ENCODE measurements at places on chromosomes 5 and 9.

DNA sequence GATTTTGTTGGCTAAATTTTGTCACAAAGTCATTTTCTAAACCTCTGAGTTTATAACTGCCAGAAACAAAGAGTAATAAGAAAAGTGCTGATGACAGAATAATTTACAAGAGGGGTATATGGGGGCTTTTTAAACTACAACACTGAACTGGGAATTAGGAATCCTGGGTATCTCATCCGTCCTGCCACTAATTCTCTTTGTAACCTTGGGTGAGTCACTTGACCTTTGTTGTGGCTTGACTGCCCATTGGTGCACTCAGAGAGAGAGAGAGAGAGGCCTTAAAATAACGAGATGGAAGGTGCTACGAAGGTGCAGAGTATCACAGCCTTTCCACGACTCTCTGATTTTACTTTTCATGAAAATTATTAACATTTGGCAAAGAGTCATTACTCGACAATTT is 130.3 kb upstream of the CNTLN start:
- DNase-seq, result no peak

DNA sequence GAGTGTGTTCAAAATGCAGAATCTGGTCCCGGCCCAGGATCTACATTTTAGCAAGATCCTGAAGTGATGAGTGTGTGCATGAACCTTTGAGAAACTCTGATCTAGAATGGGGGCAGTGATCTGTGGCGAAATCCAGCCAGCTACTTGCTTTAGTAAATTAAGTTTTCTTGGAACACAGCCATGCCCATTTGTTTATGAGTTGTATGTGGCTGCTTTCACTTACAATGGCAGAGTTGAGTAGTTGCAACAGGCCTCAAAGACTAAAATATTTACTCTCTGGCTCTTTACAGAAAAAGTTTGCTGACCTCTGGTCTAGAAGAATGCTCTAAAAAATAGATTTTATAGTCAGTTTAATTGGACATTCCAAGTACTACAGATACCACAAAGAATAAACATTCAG is 588.3 kb downstream of the BNC2 start:
- no peak for DNase-seq

DNA sequence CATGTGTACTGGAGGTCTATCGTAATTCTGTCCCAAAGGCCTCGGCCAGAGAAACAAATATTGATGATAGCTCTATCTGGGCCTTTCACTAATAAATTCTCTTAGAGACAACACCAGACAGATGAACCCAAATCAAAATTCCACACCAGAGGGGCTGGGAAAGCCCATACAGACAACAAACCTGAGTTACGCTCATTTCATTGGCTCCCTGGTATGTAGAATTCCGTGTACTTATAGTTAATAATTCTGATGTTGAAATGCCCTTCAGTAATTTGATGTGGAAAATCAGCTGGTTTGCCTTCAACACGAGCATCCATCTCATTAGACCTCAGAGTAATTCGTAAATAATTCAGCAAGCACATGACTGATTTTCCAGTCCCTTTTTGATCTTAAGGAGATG is 53.2 kb downstream of the FRMD3 start:
- no peak for DNase-seq

GRCh38 chr5:332843-333242 is 11.3 kb downstream of the AHRR start:
- DNase-seq, result no peak

DNA sequence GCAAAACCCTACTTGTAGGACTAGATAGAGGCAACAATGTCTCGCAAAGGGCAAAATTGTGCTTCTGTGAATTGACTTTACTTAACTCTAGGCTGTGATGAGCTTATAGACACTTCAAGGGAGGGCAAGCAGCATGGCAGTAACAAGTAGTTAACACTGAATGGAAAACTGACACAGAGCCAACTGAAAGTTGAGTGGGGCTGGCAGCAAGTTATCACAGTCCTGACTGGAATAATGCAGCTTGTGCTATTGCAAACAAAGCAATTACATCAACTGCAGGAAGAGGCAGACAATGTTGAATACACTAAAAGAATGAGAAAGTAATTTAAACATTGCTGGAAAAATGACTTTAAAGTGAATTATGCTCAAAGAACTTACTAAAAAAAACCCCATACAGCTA is 62.2 kb downstream of the RNF38 start:
- no peak for DNase-seq

GRCh38 chr5:115713408-115713807 is 87.6 kb upstream of the TMED7 start:
- no peak for DNase-seq

DNA sequence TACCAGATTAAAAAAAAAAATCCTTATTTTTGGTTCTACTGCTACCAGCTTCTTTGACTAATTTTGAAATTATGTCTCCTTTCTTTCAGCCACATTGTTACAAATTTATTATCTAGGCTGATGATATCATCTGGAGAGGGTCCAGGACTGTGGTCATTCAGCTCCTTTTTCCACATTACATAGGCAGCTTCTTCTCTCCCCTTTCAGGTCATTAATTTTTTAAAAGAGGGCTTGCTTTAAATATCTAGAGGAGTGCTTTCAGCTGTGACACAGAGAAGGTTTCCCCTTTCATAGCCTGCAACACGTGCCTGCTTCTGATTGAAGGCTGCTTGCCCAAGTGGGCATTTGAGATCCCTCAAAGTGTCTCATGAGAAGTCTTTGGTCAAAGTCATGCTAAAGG is 155.7 kb upstream of the PAPPA start:
- no peak for DNase-seq

DNA sequence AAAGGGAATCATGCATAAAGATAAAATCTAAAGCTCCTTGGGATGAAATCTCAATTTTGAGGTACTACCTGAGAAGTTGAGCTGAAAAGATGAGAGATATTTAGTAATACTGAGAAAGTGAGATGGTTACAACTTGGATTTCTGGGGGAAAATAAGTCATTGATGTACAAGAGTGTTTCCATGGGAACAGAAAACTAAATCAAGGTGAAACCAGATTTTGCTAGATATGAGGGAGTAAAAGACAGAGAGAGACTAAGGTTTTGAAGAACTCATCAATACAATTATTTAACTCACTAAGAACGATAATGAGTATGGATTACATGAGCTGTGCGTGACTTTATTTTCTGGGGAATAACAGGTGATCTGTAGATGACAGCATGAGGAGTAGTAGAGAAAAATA is 10.2 kb upstream of the ST8SIA4 start:
- DNase-seq, result no peak

DNA sequence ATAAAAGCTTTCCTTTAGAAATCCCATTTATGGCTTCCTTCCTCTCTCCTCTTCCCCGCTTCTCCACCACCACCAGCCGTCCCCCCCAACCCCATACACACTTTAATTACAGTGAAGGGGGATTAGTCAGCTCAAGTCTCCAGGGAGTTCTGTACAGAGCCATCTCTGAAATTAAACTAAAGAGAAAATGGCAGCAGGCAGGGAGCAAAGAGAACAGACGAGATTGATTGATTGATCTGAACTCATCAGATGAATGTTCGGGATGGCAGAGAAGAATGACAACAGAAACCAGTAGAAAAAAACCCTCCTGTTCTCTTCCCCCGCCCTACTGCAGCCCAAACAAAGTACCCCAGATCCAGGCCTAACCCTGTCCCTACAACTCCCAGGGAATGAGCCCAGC is 241.7 kb upstream of the PANK3 start:
- DNase-seq, result no peak

- DNase-seq, result no peak
These were observed 31.2 kb upstream of the CLPTM1L start for GRCh38 chr5:1375871-1376810.

DNA sequence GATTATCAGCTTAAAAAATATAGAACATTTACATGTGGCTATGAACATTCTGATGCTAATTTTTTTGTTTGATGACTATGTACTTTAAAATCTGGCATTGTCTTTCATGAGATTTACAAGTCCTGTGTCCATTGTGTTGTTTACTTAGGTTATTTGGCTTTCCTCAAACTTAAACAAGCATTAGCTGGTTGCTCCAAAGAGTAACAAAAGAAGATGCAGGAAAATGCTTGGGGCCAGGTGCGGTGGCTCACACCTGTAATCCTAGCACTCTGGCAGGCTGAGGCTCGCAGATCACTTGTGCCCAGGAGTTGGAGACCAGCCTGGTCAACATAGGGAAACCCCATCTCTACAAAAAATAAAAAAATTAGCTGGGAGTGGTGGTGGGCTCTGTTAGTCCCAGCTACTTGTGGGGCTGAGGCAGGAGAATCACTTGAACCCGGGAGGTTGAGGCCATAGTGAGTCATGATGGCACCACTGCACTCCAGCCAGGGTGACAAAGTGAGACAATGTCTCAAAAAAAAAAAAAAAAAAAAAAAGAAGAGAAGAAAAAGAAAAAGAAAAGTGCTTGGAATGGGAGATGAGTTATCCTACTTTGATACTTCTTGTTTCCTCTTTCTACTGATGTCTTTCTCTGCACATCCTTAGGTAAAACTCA is 39.7 kb downstream of the PAM start:
- DNase-seq, result no peak

DNA sequence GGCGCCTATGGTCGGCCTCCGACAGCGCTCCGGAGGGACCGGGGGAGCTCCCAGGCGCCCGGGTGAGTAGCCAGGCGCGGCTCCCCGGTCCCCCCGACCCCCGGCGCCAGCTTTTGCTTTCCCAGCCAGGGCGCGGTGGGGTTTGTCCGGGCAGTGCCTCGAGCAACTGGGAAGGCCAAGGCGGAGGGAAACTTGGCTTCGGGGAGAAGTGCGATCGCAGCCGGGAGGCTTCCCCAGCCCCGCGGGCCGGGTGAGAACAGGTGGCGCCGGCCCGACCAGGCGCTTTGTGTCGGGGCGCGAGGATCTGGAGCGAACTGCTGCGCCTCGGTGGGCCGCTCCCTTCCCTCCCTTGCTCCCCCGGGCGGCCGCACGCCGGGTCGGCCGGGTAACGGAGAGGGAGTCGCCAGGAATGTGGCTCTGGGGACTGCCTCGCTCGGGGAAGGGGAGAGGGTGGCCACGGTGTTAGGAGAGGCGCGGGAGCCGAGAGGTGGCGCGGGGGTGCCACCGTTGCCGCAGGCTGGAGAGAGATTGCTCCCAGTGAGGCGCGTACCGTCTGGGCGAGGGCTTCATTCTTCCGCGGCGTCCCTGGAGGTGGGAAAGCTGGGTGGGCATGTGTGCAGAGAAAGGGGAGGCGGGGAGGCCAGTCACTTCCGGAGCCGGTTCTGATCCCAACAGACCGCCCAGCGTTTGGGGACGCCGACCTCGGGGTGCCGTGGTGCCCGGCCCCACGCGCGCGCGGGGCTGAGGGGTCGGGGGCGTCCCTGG is 561 bp downstream of the DAPK1 start:
- DNase-seq, result no peak

- no peak for DNase-seq
These were observed 48.7 kb downstream of the RUSC2 start for GRCh38 chr9:35538361-35539234.

DNA sequence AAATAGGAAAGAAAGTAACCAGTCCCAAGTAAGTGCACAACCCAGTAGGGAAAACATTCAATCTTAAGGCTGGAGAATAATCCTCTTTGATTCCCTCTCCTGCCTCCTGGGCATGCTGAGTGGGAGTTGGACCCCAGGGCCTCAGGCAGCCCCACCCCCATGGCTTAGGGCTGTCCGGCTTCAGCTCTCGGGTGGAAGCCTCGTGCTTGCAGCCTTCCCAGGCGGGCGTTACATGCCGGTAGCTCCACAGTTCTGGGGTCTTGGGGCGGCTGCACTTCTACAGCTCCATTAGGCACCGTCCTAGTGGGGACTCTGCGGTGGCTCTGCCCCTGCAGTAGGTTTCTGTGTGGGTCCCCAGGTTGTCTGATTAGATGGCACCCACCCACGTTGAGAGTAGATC is 10.1 kb downstream of the GLIPR2 start:
- no peak for DNase-seq

DNA sequence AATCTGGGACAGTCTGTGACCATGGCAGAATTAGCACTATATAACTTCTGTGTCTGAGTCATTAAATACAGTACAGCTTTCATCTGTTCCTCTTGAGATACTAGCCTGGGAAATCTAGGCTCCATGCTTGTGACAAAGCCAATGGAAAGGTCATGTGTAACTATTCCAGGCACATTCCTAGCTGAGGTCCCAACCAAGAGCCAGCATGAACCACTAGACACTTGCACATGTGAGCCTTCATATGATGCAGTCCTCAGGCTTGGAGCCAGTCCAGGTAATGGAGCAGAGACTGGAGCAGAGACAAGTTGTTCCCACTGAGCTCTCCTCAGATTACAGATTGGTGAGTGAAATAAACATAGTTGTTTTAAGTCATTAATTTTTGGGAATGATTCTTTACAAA is 412.4 kb upstream of the ZNF462 start:
- DNase-seq, result no peak
